ENCODE measurements at places on chromosomes 4 and X. TPM values are rescaled to one million over a fixed set of nuclear protein-coding genes. Genes with fewer than 3 reads are reported as not detected.

DNA sequence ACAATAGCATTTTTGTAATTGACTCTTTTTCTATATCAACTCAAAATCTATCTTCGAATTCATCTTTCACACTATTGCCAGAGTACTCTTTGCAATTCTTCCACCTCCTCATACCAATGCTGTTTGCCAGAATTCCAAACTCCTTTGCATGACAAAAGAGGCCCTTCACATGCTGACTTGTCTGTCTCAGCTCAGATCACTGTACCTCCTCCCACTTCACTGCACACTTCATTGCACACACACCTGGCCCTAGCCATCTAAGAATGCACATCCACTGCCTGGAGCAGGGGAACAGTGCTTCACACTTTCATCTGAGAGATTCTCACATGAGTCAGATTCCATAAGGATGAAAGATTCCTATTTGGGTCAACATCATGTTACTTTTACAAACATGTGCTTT, 56.5 kb downstream of the PRDM5 start:
- no peaks in the 10 kb centered on the region for H3K27me3 ChIP-seq
- H3K4me3 ChIP-seq, result no peak overlapping the region
- no peak for DNase-seq
- H3K36me3 ChIP-seq, result no peaks in the 10 kb centered on the region
- no peak overlapping the region for H3K27ac ChIP-seq

- no peaks in the 10 kb centered on the region for H3K27me3 ChIP-seq
- H3K4me1 ChIP-seq, result peaks cover 22% of the 10 kb centered on the region
- DNase-seq, result no peak
- H3K27ac ChIP-seq, result no peak overlapping the region
- H3K36me3 ChIP-seq, result peaks cover 5% of the 10 kb centered on the region
Observed at GRCh38 chr4:36133086-36133485, 111.2 kb downstream of the ARAP2 start.

Gene GSX2
- not detected for total RNA-seq

Gene ZGRF1
- total RNA-seq, result 6.9 TPM

Gene GAGE12H
- not detected for total RNA-seq
